Fibroblast of skin of abdomen (primary cell): ENCODE measurements at places on chromosomes 3 and 15.

DNA sequence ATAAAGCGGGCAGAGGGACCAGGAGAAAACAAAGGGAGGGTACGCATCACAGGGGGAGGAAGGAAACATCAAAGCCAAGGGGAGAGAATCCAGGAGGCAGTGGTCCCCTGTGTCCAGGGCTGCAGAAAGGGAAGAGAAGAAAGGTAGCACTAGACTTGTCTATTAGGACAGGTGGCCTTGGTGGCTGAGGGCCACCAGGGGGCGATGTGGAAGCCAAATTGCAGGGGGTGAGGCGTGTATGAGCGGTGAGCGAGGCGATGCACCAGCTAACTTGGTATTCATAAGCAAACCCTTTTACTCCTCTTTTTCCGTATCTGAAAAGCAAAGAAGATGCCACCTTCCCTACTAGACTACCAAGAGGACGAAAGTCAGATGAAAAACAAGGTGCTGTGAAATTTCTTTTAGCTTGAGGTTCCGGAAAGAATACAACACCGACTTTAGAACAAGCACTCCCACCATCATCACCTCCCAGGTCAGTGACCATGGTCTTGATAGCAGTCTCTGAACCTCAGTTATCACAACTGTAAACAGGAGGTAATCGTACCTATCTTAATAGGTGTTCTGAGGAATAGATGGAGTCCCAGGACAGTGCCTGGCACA, 654.4 kb upstream of the ADAMTS9 start:
- peak; percentile 40 for DNase-seq

DNA sequence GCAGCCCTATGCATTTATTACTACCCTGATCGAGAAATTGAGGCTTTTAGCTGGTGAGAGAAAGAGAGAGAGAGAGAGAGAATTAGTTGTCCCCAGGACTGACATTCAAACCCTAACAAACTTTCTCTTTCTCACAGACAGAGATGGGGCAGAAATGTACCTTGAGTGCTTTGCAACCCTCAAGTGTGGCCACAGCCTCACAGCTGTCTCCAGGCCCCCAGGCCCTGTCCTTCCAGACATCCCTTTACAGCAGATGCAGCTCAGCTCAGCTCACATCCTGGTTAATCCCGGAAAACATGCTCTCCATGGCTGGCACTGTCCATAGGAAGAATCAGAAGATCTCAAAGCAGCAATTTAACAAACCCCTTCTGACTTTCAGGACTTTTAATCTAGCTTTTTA, 67.6 kb downstream of the DCLK3 start:
- no peak for DNase-seq

DNA sequence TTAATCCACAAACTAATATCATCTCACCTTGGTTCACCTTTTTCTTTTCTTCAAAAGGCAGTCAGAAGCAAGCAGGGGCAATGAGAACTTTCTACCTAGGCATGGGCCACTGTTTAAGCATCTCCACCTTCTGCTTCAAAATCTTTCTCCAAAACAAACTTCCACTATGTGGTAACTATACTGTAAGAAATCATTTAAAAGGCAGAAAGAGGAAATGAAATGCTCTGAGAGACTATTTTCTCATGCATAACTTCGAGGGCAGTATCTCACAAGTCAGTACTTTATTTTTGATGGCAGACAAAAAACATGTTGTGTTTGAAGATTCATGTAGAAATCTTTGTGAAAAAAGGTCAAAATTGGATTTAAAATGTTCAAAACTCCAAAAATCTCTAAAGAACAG, 419.7 kb downstream of the ZBTB20 start:
- DNase-seq = no peak

DNA sequence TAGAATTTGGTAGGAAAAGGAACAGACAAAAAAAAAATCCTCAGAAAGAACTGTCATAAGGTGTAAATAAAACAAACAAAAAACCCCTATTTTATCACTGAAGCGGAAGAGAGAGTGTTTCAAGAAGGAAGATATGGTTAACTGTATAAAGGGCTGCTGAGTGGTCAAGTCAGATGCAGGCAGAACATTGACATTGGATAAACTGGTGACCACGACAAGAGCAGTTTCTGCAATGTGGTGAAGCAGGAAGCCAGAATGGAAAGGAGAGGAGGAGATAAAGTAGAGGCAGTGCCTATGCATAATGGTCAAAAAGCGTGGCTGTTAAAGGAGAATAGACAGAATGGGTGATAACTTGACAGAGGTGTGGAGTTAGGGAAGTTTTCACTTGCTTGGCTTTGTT, 75.3 kb downstream of the CYP19A1 start:
- DNase-seq = no peak

DNA sequence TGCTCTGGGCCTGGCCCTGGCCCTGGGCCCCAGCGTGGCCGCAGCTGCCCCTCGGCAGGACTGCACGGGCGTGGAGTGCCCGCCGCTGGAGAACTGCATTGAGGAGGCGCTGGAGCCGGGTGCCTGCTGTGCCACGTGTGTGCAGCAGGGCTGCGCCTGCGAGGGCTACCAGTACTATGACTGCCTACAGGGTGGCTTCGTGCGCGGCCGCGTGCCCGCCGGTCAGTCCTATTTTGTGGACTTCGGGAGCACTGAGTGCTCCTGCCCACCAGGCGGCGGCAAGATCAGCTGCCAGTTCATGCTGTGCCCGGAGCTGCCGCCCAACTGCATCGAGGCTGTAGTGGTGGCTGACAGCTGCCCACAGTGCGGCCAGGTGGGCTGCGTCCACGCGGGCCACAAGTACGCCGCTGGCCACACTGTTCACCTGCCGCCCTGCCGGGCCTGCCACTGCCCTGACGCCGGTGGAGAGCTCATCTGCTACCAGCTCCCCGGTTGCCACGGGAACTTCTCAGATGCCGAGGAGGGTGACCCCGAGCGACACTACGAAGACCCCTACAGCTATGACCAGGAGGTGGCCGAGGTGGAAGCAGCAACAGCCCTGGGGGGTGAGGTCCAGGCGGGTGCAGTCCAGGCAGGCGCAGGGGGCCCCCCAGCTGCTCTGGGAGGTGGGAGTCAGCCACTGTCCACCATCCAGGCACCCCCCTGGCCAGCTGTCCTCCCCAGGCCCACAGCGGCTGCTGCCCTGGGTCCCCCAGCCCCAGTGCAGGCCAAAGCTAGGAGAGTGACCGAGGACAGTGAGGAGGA, 21.7 kb downstream of the FBLN2 start:
- no peak for DNase-seq

DNA sequence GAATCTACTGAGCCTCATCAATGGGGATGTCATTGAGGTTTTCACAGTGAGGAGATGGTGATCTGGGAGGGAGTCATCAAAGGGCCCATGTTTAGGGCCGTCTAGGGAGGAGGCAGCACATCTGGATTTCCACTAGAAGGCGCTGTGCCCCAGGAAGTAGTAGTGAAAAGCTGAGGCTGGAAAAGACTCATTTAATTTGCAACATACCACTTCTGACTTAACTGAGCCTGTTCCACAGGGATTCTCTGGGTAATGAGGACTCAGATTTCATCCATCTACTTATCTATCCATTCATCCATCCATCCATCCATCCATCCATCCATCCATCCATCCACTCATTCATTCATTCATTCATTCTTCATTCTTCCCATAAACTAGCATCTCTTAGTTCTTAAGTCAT, 17.4 kb upstream of the SHF start:
- peak; percentile 63 for DNase-seq

GRCh38 chr15:90421527-90421926, 33.5 kb downstream of the IQGAP1 start:
- no peak for DNase-seq

DNA sequence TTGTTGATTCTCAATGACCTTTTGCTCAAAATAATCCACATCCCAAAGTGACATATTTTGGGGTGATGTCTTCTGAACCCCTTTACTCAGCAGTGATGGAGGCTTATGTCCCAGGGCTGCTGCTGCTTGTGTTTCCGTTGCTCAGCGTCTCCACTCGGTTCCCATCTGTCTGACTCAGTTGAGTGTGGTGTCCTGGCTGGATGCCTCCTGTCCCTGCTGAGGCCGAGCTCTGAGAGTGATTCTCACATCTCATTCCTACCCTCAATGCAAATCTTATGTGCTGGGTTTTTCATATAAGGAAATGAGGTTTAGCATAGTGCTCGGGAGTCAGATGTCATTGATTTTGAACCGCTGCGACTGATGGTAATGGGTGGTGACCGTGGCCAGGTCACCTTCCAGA, 247.4 kb downstream of the GABRG3 start:
- DNase-seq = peak; percentile 47

GRCh38 chr15:41629463-41629862, 30.7 kb upstream of the MGA start:
- no peak for DNase-seq

- DNase-seq = no peak
Observed at GRCh38 chr3:52130966-52131622, 23.1 kb downstream of the POC1A start.

GRCh38 chr3:31664031-31664430, 131.3 kb downstream of the STT3B start:
- DNase-seq = no peak

DNA sequence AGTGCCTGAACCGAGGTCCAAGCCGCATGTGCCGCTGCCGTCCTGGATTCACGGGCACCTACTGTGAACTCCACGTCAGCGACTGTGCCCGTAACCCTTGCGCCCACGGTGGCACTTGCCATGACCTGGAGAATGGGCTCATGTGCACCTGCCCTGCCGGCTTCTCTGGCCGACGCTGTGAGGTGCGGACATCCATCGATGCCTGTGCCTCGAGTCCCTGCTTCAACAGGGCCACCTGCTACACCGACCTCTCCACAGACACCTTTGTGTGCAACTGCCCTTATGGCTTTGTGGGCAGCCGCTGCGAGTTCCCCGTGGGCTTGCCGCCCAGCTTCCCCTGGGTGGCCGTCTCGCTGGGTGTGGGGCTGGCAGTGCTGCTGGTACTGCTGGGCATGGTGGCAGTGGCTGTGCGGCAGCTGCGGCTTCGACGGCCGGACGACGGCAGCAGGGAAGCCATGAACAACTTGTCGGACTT, 7.1 kb downstream of the DLL4 start:
- no peak for DNase-seq

- no peak for DNase-seq
Observed at GRCh38 chr15:41873711-41874110, 20.1 kb downstream of the SPTBN5 start.

- no peak for DNase-seq
Observed at GRCh38 chr3:134083626-134084241, 54.0 kb upstream of the SLCO2A1 start.

DNA sequence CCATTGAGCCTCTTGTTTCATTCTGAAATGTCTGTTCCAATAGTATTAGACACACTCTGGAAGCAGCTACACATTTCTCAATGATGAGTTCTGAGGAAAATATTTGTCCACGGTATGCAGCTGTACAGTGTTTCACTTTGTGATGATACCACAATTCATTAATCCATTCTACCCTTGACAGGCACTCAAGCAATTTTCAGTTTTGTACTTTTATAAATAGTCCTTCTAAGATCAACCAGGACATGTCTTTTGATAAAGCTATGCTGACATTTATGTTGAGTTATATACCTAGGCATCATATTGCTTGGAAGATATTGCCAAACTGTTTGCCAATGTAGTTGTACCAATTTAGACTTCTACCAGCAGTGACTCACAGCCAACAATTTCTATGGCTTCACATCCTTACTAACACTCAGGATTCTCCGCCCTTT, 165.1 kb upstream of the COL8A1 start:
- DNase-seq = peak; percentile 86

DNA sequence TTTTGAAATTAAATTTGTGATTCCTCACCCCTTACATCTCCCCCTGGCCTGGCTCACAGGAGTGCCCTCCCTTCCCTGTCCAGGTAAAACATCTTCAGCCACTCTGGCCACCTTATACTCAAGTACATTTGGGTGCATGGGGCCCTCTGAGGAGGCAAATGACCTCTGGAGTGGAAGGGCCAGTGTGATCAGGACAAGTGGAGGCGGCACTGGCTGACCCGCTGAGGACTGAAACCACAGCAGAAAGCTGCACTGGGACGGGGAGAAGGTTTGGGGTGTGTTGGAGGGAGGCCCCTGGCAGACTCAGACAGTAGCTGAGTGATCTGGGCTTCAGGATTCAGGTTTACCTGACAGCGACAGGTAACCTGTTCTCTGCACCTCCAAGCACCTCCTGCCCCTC, 24.2 kb downstream of the HES1 start:
- DNase-seq = no peak

DNA sequence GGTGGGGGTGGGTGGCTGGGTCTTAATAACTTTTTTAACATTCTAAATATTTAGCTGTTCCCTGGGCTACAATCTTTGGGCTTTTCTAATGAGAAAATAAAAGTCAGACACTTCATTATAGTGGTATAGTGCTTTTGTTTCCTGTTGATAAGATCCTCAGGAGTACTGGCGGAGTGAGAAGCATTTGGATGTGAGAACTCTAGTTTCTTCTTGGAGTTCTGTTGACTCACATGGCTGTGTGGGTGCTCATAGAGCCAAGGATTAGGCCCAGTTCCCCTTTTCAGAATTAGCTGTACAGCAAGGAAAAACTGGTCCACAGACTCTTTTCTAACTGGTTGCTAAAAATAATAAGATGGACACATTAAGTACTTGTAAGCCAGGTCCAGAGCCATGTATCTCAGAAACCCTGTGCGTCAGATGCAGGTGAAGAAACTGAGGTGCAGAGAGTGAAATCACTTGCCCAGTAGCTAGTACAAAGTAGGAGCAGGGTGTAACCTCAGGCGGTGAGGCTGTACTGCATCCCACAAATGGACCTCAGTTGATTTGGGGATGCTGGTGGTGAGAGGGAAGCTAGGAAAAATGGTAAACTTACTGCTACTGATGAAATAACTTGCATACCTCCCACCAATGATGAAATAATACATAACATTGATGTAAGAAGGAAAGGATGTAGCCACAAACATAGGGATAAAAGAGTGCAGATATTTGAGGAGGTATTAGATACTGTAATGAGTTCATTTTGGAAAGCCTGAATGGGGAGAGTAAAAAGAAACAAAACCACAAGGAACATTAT, 2.3 kb downstream of the ITPR1 start:
- no peak for DNase-seq

DNA sequence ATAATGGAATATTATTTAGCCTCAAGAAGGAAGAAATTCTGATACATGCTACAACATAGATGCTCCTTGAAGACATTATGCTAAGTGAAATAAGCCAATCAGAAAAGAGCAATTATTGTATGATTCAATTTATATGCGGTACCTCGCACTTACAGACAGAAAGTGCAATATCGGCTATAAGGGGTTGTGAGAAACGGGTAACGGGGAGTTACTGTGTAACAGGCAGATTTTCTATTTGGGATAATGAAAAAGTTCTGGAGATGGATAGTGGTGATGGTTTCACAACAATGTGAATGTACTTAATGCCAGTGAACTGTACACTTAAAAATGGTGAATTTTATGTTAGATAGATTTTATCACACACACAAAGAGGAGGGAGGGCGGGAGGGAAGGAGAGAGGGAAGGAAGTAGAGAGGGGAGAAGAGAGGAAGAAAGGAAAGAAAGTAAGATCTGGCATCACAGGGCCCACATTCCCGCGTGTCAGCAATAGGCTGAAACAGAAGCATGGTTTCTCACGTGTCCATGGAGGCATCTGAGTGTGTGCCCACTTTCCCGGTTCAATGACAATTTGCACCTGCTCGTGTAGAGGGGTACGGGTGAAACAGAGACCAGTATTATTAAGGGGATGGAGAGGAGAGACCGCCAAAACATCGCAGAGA, 700 bp upstream of the BLM start:
- DNase-seq = peak; percentile 10
